ENCODE measurements at places on chromosomes 7 and 10.

- DNase-seq, result peak; percentile 14
Observed at GRCh38 chr10:14389981-14390590, 59.4 kb upstream of the FRMD4A start.

DNA sequence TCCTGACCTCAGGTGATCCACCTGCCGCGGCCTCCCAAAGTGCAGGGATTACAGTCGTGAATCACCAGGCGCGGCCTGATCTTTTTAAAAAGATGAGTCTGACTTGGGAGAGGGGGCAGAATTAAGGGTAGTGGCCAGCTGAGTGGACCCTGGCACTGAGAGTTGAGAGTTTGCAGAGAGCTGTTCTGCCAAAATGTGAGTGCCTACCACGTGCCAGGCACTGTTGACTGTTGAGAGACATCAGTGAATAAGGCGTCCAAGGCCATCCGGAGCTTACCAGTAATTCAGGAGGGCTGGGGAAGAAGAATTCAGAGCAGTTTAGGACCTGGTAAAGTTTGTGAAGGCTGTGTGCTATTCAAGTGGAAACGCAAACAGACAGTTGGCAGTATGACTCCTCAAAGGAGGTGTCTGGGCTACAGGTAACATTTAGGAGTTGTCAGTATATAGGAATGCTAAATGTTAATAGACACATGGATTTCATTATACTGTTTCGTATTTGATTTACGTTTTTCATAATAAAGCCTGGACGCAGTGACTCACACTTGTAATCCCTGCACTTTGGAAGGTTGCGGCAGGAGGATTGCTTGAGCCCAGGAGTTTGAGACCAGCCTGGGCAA, 1.5 kb downstream of the NIPSNAP2 start:
- no peak for DNase-seq

DNA sequence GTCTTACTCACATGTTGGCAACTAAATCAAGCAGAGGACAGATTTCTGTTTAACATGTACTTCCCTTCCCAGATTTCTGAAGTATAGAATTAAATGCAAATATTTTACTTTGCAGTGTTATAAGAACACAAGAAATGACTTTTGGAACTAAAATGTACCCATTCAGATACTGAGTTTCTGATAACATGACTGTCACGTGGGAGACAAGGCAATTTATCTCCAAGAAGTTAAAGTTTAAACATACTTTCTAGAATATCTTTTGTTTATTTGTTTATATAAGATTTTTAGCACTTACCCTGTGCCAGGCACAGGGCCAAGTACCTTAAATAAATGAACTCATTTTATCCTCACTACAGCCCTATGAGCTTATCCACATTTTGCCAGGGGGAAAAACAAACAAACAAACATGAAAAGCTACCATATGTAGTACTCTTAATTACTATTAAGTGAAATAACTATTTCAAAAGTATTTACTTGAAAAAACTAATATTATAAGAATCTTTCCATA, 807.1 kb upstream of the KCND2 start:
- DNase-seq, result no peak

DNA sequence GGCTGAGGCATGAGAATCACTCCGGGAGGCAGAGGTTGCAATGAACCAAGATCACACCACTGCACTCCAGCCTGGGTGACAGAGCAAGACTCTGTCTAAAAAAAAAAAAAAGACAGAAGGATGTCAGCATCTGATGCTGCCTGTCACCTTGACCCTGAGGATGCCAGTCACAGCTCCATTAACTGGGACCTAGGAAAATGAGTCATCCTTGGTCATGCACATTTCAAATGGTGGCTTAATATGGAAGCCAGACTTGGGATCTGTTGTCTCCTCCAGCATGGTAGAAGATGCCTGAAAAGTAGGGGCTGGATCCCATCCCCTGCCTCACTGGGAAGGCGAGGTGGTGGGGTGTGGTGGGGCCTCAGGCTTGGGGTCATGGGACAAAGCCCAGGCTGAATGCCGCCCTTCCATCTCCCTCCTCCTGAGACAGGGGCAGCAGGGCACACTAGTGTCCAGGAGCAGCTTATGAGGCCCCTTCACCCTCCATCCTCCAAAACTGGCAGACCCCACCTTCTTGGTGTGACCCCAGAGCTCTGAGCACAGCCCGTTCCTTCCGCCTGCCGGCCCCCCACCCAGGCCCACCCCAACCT, 1.3 kb downstream of the NOS3 start:
- DNase-seq, result no peak

GRCh38 chr7:12638851-12639456, 48.5 kb upstream of the ARL4A start:
- no peak for DNase-seq

GRCh38 chr10:63042256-63042655, 90.9 kb upstream of the NRBF2 start:
- no peak for DNase-seq

Data from GM19239 (cell line).